Left lung (tissue), 14 donors: ENCODE measurements at places on chromosomes 5 and 9. TPM values are rescaled to one million over a fixed set of nuclear protein-coding genes. Genes with fewer than 3 reads are reported as not detected.

DNA sequence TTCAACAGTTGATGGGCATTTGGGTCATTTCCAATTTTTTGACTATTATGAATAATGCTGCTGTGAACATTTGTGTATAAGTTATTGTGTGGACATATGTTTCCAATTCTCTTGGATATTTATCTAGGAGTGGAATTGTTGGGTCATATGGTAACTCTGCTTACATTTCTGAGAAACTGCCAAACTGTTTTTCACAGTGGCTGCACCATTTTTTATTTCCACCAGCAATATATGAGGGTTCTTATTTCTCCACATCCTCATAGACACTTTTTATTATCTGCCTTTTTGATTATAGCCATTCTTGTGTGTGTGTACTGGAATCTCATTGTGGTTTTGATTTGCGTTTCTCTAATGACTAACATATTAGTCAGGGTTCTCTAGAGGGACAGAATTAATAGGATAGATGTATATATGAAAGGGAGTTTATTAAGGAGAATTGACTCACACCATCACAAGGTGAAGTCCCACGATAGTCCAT lies 14.7 kb upstream of the MED27 start:
- DNase-seq = no peak

- DNase-seq = no peak
Measured at GRCh38 chr9:136838314-136839228, 3.7 kb upstream of the AJM1 start.

DNA sequence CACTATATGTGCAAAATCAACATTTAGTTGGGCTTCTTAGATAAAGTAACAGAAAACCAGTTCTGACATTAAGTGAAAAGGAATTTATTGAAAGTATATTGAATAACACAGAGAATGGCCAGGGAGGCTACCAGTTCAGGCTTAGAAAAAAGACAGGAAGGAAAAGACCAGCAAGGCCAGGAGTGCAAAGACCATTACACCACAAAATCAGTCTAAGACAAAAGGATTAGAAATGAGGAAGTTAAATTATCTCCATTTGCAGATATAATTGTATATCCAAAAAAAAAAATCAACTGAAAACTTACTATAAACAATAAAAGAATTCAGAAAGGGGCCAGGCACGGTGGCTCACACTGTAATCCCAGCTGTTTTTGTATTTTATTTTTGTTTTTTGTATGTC lies 4.8 kb upstream of the TEX10 start:
- no peak for DNase-seq

DNA sequence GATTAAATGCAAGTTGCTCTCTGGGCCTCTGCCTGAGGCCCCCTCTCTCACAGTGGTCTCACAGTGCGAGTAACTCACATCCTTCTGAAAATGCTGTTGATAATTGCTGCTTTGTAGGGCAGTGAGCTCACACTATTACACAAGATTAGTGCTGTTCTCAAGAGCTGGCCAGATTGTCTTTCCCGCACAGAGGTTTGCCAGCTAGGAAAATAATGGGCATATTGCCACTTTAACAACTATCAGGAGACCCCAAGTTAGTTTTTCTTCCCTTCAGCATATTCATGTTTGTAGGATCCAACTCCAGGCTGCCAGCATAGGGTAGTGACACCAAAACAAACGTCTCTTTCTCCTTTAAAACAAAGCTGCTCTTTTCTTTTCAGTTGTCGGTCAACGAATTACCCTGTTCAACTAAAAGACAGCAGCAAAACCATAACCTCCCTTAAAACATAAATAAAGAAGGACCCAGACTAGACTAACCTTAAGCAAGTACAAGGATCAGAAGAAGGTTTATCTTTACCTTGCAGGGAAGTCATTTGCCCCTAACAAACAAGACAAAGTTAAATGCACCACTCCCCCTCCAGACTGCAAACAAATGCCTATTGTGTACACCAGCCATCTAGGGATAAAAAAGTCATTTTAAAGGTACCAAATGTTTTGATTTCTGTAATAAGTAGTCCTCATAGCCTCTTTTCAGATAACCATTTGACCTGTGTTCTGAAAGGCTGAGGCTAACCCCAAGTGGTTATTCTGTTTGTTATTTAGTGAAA lies 91.4 kb downstream of the VCAN start:
- peak; percentile 52 for DNase-seq

PPP3R2 gene
- not detected for polyA plus RNA-seq
